Thoracic aorta (tissue), 2 donors: ENCODE measurements at places on chromosomes 4 and X.

DNA sequence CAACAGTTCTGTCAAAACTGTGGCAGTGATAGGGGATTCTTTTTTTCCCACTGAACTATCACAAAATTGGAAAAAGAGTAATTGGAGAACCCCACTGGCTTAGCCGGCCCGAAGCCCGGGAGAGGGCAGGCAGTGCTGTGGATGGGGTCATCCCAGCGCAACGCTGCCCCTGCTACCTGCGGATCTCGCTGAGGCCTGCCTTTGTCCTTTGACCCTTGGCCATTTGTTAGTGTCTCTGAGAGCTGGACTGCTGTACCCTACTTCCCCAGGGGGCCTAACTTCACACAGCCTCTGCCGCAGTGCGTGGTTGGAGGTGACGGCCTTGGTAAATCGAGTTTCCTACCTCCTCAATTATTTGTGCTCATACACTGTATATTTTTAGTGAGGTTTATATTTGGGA lies 43.0 kb upstream of the MSANTD1 start:
- DNase-seq: no peak

DNA sequence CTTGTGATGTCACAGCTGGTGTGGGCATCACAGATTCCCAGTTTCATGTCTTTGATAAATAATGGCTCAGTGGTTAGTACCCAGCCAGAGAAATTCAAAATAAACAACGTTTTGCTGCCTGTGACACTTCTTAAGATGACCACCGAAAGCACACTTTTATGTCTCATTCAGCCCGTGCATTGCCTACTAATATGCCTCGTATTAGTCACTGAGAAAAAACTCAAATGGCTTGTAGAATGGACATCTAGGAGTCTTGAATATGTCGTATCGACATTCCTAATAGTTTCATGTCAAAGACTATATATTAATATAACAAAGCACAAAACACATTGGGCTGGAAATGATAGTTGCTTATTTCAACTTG lies 103.9 kb upstream of the FAT1 start:
- DNase-seq: no peak

- DNase-seq: no peak
Measured at GRCh38 chr4:17033025-17033767, 134.8 kb upstream of the LDB2 start.

- no peak for DNase-seq
Measured at GRCh38 chrX:47515941-47516665, 33.1 kb upstream of the ZNF41 start.

DNA sequence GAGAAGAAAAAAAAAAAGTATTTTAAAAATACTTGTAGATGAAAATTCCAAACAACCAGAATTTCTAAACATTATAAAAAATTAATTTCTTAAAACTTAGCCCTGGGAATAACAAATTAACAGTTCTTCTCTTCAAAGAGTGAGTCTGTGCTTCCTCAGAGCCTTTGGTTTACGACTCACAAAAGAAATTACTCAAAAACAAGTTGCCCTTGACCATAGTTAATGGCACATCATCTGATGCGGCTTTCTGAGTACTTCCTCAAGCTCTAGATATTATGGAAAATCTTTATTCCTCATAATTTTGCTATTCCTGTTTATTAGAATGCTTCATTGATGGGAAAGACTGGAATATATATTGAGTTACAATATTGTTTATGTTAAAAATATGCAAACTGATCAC lies 23.7 kb downstream of the TAPT1 start:
- DNase-seq: no peak

DNA sequence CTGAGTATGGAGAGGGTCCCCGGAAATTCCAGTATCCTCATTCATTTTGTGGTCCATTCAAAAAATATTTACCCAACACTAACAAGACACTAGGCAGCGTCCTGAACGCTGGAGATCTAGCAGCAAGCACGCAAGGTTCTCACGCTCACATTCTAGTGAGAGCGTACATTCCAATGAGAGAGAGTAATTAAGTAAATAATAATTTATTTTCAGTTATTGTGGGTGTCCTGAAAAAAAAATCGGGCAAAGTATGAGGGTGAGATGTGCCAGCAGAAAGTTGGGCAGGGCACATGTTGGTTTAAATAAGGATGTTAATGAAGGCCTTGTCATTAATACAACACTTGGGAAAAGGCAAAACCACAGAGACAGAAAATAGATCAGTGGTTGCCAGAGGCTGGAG lies 4.0 kb upstream of the TMEM156 start:
- no peak for DNase-seq

DNA sequence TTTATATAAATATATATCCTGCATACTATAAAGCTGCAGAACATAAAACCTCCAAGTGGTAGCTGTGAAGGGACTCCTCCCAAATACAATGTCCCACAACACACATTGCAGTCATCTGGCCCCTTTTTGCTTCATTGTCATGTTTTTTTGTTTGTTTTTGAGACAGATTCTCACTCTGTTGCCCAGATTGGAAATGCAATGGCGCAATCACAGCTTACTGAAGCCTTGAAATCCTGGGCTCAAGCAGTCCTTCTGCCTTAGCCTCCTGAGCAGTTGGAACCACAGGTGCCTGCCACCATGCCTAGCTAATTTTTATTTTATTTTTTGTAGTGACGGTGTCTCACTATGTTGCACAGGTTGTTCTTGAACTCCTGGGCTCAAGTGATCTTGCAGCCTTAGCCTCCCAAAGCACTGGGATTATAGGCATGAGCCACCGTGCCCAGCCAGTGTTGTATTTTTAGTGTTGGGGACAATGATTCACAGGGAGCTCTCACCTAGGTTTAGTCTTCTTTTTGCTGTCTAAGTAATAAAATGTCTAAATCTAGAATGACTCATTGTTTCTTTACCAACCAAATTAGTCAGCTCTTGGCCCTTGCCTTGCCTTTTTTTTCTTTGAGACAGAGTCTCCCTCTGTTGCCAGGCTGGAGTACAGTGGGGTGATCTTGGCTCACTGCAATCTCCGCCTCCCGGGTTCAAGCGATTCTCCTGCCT lies 24.0 kb upstream of the XIAP start:
- no peak for DNase-seq

GRCh38 chrX:129613596-129613995 lies 41.2 kb downstream of the APLN start:
- no peak for DNase-seq

DNA sequence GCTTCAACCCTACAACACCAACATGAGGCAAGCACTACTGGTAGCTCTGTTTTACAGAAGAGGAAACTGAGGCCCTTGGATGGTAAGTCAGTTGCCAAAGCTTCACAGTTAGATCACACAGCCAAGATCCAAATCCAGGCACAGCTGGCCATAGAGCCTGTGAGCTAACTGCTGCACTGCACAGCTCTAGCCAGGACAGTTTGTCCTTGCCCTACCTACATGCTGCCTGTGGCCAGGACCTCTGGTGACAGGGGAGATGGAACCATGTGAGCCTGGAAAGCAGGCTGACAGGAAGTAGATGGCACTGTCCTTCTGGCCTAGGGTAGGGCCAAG lies 257.8 kb downstream of the FBXW7 start:
- DNase-seq: no peak
